Hematopoietic multipotent progenitor cell treated with erythropoietin and hydrocortisone succinate and interleukin-3 and kit ligand, for 8 days (in vitro differentiated cells): ENCODE measurements at places on chromosomes 3 and 15.

DNA sequence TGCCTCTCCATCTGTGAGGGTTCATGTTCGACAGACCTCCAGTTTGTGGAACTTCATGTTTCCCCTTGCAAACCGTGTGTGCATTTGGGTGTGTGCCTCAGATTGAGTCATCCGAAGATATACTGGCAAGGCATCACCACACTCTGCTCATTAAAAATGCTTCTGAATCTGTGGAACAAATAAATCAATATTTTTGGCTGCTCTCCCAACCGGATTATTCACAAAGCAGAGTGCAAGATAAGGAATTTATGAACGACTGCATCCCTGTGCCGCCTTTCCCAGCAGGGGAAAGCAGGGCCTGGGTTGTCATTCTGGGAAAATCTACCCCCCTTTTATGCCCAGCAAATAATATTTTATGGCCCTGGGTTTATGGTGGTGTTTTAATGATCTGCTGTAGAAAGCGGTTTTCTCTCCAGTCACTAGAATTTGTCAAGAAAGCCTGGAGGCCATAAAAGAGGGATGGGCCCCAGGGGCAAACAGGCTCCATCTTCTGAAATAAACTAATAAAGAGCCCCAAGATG lies 4.2 kb upstream of the WNT5A start:
- DNase-seq, result no peak

DNA sequence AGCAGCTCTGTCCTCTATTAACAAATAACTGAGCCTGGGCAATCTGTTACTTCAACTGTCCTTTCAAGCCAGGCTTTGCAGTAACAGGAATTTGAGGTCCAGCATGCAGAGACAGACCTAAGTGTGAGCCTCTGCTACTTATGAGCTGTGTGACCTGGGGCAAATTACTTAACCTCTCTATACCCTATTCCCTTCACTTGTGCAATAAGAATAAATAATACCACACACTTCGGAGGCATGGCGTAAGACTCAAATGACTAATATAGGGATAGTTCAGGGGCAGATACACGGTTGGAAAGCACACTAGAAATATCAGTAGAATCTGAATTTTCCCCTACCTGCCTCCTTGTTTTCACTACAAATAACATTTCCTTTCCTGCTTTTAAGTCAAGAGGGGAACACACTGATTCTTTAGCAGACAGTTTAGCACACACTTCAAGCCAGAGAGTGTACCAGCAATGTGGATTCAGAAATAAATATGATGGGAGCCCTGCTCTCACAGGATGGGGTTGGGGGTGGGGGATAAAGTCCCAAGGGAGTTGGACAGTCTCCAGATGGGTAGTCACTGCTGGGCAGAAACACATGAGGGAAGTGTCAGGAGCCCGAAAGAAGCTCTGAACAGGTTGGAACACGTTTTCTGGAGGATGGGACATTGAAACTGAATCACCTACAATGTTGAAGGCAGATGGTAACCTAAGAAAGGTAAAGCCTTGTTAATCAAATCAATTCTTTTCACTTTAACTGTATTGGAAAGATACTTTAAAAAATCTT lies 61.8 kb upstream of the RBP1 start:
- DNase-seq, result no peak

DNA sequence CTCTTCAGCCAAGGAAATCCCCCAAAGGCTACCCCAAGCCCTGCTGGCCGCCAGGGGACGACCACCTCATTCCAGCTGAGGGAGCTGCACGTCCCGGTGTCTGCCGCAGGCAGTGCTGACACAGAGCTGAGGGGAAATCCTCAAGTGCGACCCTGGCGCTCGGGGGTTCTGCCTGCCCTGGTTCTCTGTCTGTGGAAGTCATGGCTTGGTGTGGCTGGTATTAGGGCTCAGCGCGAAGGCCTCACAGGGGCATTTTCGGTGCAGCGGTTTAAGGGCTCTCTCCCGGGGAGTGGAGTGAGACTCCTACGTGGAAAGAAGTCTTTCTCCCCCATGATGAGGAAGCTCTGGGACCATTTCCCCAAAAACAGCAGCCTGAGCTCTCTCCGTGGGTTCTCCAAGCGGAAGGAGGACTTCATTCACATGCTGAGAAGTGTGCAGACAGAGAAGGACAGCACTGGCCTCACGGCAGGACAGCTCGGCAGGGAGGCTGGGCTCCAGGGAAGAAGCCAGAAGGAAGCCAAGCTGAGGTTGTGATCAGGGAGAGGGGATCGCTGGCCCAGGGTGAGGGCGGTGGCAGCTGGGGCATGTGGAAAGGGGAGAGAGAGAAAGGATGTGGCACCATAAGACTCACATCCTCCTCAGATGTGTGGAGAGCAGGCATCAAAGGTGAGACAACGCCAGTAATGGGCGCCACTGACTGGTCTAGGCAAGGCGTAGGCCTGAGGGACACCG lies 48.6 kb downstream of the KLF15 start:
- DNase-seq, result no peak

GRCh38 chr3:151008699-151009098 lies 36.2 kb upstream of the CLRN1 start:
- peak; percentile 19 for DNase-seq
